HFFc6 (cell line): ENCODE measurements at places on chromosomes 5 and 9.

DNA sequence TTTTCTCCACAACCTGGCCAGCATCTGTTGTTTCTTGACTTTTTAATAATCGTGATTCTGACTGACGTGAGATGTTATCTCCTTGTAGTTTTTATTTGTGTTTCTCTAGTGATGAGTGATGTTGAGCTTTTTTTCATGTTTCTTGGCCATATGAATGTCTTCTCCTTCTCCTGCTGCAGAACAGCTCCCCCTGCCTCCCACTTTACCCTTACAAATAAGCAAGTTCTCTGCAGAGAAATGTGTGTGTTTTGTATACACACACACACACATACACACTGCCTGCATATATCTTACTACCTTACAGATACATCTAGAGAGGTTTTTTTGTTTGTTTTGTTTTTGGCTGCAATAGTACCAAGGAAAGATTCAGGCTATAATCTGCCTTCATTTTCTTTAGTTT, 88.7 kb upstream of the PHF24 start:
- peak; percentile 25 for DNase-seq

DNA sequence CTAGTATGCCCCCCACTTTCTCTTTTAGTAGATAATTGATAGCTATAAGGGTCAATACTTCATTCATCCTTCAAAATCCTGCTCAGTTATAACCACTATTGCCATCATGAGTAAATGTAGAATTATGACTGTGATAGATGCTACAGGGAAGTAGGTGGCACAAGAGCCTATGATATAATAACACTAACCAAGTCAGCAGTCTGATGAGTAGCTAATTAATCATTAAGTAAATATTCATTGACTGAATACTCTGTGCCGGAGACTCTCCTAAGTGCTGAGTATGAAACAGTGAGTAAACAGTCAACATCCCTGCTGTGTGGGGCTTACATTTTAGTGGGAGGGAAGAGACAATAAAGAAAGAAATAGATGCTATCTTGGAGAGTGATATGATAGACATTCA, 430.3 kb upstream of the ZNF462 start:
- no peak for DNase-seq

GRCh38 chr9:94894094-94894699, 167.7 kb downstream of the AOPEP start:
- no peak for DNase-seq

DNA sequence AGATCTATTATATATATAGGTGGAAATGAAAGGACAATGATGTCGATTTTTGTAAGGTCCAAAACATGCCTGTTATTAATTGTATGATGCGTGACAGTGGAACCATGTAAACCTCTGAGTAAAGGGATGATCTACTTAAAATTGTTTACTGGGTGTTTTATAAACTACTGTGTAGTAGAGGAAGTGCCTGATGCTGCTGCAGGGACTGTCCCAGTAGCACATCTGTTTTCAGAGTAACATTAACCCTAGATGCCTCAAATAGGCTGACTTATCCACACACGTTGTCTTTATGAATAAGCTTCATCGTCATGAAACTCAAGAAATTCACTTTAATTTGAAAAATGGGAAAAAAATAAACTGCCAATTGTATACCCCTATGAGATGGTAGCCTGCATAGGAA, 1.7 kb downstream of the CAMK4 start:
- no peak for DNase-seq

DNA sequence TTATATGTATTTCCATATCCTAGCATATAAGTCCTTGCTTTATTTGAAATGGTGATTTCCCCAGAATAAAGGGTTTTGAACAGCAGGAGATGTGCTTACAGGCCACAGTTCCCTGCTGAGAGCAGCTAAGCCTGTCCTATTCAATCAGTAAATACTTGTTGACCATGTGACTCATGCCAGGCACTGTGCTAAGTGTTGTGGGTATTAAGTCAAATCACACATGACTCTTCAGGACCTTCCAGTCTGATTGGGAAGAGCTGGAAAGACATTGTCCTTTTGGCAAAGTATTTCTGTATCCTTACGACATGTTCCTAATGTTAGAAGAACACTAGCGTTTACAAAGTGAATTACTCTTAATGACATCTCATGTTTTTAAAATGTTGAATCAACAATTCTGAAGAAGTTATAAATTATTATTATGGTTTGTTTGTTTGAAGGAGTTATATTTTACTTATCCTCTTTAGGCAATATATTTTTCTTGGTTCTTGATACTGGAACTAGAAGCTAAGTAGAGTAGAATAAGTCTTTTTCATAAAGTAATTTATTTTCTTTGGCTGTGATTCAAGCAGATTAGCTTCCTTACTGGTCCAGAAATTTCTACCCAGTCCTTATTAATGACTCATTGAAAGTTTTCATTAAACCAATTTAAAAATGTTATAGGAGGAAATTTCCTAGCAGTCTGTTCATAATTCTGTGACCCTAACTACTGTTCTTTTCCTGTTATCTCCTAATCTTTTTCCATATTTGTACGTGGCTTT, 82.1 kb downstream of the GAPVD1 start:
- peak; percentile 60 for DNase-seq

DNA sequence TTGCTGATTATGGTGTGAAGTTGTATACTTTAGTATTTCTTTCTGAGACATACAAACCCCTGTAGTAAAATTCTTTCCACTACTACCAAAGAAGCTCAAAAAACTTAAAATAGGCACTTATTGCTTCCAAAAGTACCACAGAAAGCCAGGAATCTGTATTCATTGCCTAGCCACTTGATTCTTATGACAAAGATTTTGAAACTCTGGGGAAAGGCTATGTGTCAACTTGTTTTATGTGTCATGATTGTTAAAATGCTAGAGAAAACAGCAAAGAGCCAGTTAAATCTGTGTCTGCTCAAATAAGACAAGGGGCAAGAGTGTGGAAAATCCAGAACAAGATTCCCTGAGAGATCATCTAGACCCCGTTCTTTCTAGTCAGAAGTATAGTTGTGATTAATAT, 6.0 kb downstream of the KIF2A start:
- DNase-seq: peak; percentile 5

GRCh38 chr5:759111-759751, 25.3 kb downstream of the ZDHHC11B start:
- no peak for DNase-seq

DNA sequence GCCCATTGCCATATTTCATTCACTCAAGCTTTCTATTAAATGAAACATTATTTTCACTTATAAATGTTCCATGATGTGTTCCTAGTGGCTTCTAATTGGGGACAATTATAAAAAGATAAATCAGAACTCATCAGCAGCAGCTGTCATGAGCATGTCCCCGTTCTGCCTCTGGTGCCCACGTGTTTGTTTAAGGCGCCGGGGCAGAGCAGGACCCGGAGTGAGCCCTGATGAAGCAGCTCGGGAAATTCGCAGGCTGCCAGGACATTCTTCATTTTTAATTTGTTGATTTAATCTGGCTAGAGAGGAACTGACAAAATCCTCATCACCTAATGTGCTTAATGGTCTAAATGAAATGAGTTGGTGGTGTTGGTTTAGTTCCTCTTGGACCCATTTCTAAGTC, 475.0 kb downstream of the CTNND2 start:
- no peak for DNase-seq

DNA sequence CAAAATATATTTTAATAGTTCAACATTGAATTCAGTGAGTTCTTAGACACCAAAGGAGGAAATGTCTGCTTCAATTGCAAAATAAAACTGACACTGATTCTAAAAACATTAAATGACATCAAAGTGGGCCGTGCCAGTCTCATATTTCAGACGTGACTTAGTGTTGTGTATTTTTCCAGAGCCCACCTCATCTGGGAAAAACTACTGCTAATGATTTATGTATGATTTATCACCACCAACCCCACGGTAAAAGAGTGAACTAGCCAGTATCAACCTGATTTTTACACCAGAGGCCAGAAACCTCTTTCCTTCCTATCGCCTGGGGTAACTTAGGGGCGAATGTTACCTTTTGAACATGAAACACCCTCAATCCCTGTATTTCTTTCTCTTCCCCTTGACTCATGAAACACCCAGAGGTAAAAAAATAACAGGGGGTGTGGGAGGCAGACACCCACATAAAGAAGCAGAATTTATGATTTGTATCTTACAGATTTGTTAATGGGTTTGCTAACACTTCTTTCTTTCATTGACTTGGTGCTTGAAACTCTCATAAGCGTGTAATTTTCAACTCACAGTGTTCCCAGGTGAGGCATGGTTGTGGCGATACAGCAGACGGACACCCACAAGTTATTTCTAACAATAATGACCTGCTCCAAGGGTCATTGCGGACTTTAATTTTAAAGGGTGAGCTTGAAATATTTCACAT, 56.4 kb upstream of the FANCC start:
- DNase-seq: no peak

- DNase-seq: no peak
Measured at GRCh38 chr5:140842798-140843733, 2.1 kb downstream of the PCDHA8 start.

DNA sequence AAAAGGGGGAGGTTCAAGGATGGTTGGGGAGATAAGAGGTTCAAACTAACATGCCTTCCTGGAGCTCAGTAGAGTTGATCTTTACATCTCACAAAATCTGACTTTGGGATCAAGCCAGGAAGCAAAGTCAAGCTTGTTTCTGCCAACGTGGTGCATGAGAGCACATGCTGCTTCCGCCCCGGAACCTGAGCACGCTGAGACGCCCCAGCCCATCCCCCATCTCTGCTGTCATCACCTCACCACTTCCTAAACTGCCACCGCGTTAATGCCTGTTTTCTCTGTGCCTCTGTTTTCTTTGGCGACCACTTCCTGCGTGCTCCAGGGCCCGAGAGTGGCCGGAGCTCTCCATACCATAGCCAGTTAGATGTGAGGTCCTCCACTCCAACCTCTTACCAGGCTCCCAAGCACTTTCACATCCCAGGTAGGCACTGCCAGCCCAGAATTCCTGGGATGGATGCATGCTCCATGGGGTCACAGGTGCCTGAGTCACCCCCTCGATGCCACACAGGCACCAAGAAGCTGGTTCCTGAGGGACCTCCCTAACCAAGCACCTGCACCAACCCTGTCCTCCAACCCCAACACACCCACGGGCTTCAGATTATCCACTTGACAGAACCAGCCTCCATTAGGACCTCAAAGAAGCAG, 31.2 kb upstream of the AFAP1L1 start:
- DNase-seq: no peak

- DNase-seq: peak; percentile 36
Measured at GRCh38 chr9:4796988-4797853, 4.5 kb downstream of the RCL1 start.

- no peak for DNase-seq
Measured at GRCh38 chr9:31210978-31211570, 1173.4 kb upstream of the ACO1 start.

GRCh38 chr5:15579193-15579990, 79.4 kb downstream of the FBXL7 start:
- DNase-seq: no peak

DNA sequence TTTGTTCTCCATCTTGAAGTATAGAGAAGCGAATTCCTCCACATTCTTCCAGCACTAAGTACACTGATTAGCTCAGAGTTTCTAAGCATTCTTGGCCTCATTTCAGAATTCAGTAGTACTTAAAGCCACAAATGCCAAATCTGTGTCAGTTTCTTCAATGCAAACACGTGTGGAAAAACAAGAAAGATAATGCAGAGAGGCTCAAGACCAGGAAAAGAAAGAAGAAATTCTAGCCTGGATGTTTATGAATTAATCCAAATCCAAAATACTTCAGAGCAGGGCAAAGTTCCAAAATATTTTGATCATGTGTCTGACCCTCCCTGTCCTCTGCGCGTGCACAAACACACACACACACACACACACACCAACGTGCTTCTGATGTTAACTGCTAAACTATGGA, 457.6 kb downstream of the SLCO4C1 start:
- no peak for DNase-seq
